ENCODE measurements at places on chromosomes 12 and 14. TPM values are rescaled to one million over a fixed set of nuclear protein-coding genes. Genes with fewer than 3 reads are reported as not detected.

Gene PTPN6
- 10.6 TPM for total RNA-seq

Gene CD69
- total RNA-seq = not detected

DNA sequence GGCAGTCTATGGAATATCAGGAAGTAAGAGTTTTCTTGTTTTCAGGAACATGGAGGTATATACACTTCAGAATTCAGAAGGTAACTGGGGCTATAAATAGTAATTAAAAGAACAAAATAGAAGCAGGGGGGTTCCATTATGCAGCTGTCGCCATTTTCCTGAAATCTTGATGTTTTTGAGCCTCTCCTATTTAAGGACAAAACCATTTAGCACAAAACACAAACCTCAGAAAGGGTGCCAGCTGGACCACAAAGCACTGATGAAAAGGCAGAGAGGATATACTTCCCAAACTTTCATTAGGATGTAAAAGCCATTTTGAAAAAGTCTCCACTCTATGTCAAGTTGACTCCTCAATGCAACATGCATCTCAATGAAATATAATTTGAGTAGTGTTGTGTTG lies 54.2 kb upstream of the OR5AU1 start:
- DNase-seq = no peak

GRCh38 chr12:24895612-24896011 lies 53.3 kb downstream of the BCAT1 start:
- no peak for DNase-seq

DNA sequence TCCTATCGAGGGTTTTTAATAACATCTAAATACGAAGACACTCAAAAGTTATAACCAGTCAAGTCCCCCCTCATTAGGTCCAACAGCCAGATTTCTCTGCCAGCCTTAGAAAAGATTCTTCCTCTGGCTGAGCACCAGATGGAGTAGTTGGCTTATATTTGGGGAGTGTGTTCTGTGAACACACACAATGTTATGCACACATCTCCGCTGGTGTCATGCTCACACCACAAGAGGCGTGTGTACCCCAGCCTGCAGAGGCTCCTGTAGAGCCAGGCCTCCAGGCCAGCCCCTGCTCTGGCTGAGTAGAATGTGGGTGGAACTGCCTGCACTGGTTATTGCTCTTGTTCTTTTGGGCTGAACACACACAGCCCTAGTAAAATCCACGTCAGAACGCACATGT lies 64.0 kb downstream of the PIWIL1 start:
- peak; percentile 12 for DNase-seq
